Right lobe of liver (tissue), 6 donors: ENCODE measurements at places on chromosomes 1 and 21. TPM values are rescaled to one million over a fixed set of nuclear protein-coding genes. Genes with fewer than 3 reads are reported as not detected.
A peak's percentile ranks its signal among the peaks of the same experiment; 100 is the strongest.

GRCh38 chr1:61753998-61754508 lies 11.8 kb downstream of the PATJ start:
- no peak for DNase-seq

Gene SPRR2B
- total RNA-seq, result not detected

- no peak for DNase-seq
Measured at GRCh38 chr1:30363031-30363430, 360.4 kb downstream of the MATN1 start.

DNA sequence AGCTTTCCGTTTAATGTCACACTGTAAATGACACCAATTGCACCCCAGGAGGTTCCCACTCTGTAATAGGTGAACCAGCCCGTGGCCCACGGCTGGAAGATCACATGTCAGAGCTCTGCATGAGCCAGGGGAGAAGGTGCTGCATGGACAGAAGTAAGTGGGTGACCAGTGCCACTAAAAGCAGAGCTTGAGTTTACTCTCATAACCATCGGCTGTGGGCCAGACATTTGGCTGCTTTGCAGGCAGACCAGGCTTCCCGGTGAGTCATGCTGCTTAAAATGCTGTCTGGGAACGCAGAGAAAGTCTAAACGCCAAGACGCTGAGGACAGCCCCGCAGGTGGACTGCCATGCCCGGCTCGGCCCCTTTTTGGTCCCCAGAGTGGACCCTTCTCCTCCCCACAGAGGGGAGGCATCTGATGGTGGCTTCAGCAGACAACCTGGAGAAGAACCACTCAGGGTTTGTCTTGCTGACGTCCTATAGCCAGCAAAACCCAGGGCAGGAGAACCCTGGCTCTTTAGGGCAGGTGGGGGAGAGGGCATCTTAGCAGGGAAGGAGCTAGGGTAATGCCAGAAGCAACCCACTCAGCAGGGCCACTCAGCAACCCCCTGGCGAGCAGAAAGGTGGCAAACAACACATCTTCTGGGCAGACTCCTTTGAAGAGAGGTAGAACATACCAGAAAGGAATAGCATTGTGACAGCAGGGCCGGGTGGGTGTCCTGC lies 7.3 kb downstream of the KIAA2013 start:
- DNase-seq, result no peak

DNA sequence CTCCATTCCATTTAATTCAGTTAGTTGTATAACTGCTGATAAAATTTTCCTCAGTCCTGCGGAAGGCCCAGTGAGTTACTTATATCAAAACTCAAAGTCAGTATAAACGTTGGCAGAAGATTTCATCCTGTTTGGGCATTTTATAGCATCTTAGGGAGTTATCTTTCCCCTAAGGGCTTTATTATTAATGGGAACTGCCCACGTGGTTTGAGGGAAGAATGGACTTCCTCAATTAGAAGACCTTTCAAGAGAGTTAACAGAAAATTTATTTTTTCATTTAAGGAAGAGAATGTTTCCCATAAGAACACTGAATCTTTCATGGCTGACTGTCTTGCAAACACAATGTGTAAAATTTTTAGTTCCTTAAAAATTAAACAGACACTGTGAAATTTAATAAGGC lies 400.1 kb downstream of the NEGR1 start:
- no peak for DNase-seq

Gene NBPF6
- total RNA-seq, result not detected

GRCh38 chr1:92343061-92343460 lies 44.2 kb downstream of the RPAP2 start:
- no peak for DNase-seq

DNA sequence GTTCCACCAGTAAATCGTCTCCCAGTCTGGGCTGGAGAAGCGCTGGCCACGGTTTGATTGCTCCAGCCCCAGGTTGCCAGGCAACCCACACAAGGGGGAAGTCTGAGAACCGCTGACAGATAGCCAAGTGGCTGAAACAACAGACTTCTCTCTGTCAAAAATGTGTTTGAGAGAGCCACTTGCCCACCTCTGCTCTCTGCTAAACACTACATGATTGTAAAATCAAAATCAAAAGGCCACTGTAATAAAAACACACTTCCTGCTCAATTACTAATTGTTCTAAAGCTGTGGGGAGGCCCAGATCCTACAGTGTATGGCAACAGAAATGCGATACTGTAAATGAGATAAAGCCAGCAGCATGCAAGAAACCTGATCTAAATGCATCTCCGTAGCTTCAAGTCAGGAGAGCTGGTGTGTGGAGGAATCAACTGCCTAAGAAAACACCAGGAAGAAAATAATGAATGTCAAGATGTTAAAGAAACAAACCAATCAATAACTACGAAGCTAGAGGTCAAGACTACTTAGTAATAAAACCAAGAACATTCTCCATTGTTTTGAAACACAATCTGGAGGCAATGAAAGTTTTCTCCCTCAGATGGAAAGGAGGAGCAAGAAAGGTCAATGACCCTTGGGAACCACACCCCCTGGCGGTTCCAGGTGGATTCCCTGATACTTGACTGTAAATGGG lies 121.2 kb downstream of the SLC45A1 start:
- peak; percentile 78 for DNase-seq

Gene LCE1D
- total RNA-seq, result not detected

DNA sequence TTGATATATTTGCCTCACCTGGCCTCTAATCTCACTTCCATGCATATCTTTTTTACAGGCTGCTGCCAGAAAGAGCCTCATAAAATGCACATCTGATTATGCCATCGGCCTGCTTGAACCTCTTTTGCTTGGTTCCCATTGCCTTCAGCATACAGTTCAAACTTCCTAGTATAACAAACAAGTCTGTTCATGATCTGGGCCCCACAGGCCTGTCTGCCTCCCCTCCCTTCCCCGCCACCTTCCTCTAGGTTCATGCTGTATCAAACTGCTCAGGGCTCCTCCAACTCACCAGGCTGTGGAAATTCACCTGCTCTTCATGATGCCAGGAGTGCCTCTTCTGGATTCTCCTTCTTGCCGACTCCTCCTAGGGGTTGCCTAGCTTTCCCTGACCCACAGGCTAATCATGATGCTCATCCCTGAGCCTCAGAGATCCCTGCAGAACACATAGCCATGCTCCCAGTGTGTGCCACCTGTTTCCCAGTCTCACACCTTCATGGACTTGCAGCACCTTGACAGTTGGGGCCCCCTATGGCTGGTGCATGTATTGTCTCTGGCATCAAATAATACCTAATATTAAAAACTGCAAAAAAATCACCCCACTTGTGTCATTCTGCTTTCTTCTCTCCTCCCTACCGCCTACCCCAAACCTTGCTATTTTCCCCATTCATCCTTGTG lies 33.7 kb upstream of the CD2 start:
- DNase-seq, result no peak

- DNase-seq, result no peak
Measured at GRCh38 chr1:103075316-103076000, 32.9 kb downstream of the COL11A1 start.

Gene TEX50
- total RNA-seq, result not detected

Gene ATP6V1G3
- total RNA-seq, result not detected

GRCh38 chr1:151058692-151059091 lies 730 bp downstream of the CDC42SE1 start:
- DNase-seq, result no peak

GRCh38 chr1:2137257-2138121 lies 57.1 kb downstream of the FAAP20 start:
- no peak for DNase-seq

GRCh38 chr1:60765204-60765603 lies 317.2 kb upstream of the NFIA start:
- no peak for DNase-seq

GRCh38 chr1:58971629-58972140 lies 187.8 kb upstream of the JUN start:
- DNase-seq, result peak; percentile 94

- DNase-seq, result no peak
Measured at GRCh38 chr1:7106442-7107108, 321.3 kb downstream of the CAMTA1 start.

GRCh38 chr1:8348777-8349472 lies 31.0 kb downstream of the SLC45A1 start:
- peak; percentile 77 for DNase-seq

GRCh38 chr1:233897325-233898162 lies 6.9 kb upstream of the SLC35F3 start:
- DNase-seq, result no peak

GRCh38 chr1:8763888-8764287 lies 53.6 kb downstream of the RERE start:
- DNase-seq, result no peak

Gene MAN1C1
- 32.9 TPM for total RNA-seq

- no peak for DNase-seq
Measured at GRCh38 chr1:37919277-37919676, 27.6 kb downstream of the INPP5B start.

Gene LAX1
- 0.06 TPM for total RNA-seq

DNA sequence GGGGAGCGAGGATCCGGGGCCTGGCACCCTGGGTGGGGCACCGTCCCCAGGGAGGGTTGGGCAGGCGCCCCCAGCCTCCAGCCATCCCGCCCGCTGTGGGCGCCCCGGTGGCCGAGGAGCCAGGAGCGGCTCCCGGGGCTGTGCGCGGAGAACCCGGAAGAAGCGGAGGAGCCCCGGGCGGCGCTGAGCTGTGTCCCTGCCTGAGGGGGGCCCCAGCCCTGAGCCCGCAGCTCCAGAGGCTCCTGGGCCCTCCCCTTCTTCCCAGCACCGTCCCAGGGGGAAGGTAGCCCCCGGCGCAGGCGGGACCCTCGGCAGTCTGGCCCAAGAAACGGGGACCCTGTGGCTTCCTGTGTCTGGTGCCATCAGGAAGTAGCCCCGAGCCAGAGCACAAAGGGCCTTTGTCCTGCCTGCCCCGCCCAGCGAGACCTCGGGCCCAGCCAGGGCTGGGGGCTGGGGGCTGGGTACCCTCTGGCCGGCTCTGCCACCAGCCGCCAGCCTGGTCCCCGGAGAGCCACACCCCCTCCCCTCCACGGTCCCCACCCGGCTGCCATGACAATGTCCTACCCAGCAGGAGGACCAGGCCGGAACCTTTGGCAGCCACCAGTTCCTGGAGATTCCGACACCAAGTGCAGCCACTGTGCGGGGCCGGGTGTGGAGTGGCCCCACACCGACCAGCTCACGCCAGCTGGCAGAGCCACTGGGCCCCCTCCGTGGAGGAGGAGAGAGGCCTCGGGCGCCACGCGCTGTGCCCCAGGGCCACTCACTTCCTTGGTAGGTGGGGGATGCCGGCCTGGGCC lies 15.6 kb upstream of the TTLL10 start:
- DNase-seq, result no peak

Gene MUTYH
- 11.9 TPM for total RNA-seq

Gene SPRR2F
- not detected for total RNA-seq

- DNase-seq, result no peak
Measured at GRCh38 chr1:43569175-43569574, 38.5 kb downstream of the PTPRF start.
